Activated T-cell treated with anti-CD3 and anti-CD28 coated beads for 48 hours (primary cell): ENCODE measurements at places on chromosomes 2 and 18.

GRCh38 chr18:54780285-54780861, 47.9 kb upstream of the RAB27B start:
- no peak for DNase-seq

DNA sequence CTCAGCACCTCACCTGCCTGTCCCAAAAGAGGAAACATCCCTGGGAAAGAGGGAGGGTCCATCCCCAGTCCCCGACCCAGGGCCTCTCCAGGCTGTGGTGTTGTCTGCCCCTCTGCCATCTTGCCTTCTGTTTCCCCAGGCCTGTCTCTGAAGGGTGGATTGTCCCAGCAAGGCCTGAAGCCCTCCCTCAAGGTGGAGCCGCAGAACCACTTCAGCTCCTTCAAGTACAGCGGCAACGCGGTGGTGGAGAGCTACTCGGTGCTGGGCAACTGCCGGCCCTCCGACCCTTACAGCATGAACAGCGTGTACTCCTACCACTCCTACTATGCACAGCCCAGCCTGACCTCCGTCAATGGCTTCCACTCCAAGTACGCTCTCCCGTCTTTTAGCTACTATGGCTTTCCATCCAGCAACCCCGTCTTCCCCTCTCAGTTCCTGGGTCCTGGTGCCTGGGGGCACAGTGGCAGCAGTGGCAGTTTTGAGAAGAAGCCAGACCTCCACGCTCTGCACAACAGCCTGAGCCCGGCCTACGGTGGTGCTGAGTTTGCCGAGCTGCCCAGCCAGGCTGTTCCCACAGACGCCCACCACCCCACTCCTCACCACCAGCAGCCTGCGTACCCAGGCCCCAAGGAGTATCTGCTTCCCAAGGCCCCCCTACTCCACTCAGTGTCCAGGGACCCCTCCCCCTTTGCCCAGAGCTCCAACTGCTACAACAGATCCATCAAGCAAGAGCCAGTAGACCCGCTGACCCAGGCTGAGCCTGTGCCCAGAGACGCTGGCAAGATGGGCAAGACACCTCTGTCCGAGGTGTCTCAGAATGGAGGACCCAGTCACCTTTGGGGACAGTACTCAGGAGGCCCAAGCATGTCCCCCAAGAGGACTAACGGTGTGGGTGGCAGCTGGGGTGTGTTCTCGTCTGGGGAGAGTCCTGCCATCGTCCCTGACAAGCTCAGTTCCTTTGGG, 47.2 kb downstream of the BOLA3 start:
- DNase-seq = no peak

GRCh38 chr2:231461516-231461971, 2.7 kb downstream of the NCL start:
- no peak for DNase-seq

GRCh38 chr18:59303006-59303405, 15.4 kb downstream of the CPLX4 start:
- DNase-seq = no peak
